ENCODE measurements at places on chromosomes 11 and 22. TPM values are rescaled to one million over a fixed set of nuclear protein-coding genes. Genes with fewer than 3 reads are reported as not detected.

DNA sequence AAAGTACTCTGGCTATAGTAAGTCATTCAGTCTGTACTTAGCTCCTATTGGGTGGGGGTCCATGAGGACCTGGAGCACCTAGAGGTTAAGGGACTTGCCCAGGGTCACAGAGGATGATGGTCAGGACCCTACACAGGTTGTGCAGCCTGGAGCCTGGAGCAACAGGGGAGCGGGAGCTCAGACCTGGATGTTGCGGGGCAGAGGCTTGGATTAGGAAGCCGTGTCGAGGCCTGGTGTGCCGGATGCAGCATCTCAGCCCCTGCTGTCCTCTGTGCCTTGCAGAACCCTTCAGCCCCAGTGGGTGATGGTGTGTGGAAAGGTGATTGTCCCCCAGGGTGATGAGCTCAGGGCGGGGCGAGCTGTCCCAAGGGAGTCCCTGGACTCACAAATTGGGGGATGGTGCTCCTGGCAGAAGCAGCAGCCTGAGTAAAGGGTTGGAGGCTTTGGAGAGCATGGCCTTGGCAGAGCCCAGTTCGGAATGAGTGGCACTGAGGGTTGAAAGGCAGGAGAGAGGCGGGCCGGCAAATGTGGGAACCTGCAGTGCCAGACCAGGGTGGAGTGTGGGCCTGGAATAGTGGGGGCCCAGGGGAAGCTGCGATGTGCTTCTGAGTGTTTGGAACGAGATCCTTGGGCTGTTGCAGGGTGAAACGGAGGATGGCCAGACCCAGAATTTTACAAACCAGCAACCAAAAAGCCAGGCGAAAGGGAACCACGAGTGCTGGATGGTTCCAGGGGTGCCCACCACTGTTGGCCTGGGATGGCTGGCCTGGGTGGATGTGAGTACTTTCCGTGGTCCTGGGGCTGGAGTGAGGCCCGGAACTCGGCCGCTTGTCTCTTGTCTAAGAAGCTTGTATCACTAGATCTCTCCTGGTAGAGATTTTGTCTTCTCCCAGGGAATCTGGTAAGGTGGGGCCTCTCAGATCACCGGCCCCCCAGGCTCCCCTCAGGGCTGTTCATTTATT lies 2.9 kb downstream of the TPCN2 start:
- no peak for DNase-seq

- DNase-seq: no peak
These were observed 284.1 kb downstream of the TBC1D22A start for GRCh38 chr22:47046411-47047065.

DNA sequence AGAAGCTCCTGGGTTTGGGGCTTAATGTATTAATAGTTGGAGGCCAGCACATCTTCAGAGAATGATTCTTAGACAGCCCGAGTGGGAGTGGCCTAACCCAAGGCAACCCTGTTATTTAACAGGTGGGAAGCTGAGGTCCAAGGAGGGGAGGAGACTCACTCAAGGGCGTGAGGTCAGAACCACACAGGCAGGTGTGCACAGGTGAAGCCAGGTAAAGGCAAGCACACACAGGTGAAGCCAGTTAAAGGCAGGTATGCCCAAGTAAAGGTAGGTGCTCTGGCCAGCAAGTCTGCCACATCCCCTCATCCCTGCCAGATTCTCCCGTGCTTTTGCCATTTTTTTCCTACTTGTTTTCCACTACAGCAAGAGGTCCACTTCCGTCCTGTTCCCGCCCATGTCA lies 2.9 kb upstream of the SHANK2 start:
- no peak for DNase-seq

- no peak for DNase-seq
These were observed 29.8 kb upstream of the CTSC start for GRCh38 chr11:88367310-88367709.

CHKA gene
- total RNA-seq: 26.9 TPM

TXNRD2 gene
- 112 TPM for total RNA-seq

GRCh38 chr22:17264321-17265052 lies 45.3 kb upstream of the ADA2 start:
- DNase-seq: no peak

DNA sequence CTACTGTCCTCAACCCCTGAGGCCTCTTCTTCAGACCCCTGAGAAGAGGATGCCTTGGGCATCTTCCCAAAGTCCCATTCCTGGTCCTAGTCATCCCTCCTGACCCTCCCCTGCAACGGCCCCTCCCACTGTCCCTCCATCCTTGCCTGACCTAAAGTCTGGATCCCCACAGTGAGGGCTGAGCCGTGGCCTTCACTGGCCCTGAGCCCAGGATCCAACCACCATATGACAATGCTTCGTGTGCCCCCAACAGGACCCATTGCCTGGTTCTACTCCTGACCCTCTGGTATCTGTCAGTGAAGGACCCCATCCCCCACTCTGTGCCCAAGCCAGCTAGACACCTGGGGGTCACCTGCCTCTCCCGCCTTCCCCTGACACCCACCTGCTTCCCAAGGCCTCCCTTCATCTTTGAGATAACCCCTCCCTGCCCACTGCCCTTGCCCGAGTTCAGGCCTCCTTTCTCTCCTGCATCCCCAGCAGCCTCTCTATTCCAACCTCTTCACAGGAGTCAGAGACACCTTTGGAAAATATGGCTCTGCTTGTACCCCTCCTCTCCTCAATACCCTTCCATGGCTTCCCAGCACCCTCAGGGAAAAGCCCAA lies 48.0 kb downstream of the LRRC32 start:
- DNase-seq: no peak

PHRF1 gene
- 12.8 TPM for total RNA-seq

Measured in A172 (cell line).